Activated naive CD4-positive, alpha-beta T cell treated with anti-CD3 and anti-CD28 coated beads for 36 hours (primary cell): ENCODE measurements at places on chromosomes 4 and X. TPM values are rescaled to one million over a fixed set of nuclear protein-coding genes. Genes with fewer than 3 reads are reported as not detected.
A peak's percentile ranks its signal among the peaks of the same experiment; 100 is the strongest.

DNA sequence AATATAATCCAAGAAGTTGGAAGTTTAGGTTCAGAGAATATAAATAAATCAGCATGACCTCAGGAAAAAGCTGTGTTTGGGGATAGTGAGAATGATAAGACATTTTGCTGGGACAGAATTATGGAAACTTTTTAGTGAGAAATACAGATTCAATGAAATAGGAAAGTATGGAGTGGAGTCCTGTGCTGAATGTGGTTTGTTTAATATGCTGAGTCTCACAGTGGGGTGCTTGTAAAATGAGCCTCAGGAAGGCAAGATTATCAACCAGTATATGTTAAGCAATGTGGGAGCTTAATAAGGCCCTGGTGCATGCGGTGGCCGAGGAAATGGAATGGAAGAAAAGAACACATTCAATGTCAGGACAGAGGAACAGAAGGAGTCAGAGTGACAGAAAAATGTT lies 1554.7 kb upstream of the TENM3 start:
- no peaks in the 10 kb centered on the region for H3K36me3 ChIP-seq
- no peak overlapping the region for H3K4me3 ChIP-seq
- no peak for DNase-seq
- no peak overlapping the region for H3K27ac ChIP-seq
- H3K27me3 ChIP-seq, result no peaks in the 10 kb centered on the region

- H3K36me3 ChIP-seq, result peaks cover 4% of the 10 kb centered on the region
- no peak overlapping the region for H3K27ac ChIP-seq
- H3K4me3 ChIP-seq, result no peak overlapping the region
- H3K27me3 ChIP-seq, result no peaks in the 10 kb centered on the region
- no peak for DNase-seq
These were observed 72.6 kb downstream of the SMARCA5 start for GRCh38 chr4:143586080-143586479.

TNMD gene
- total RNA-seq, result not detected

MAGED4B gene
- total RNA-seq, result 0.44 TPM

DNA sequence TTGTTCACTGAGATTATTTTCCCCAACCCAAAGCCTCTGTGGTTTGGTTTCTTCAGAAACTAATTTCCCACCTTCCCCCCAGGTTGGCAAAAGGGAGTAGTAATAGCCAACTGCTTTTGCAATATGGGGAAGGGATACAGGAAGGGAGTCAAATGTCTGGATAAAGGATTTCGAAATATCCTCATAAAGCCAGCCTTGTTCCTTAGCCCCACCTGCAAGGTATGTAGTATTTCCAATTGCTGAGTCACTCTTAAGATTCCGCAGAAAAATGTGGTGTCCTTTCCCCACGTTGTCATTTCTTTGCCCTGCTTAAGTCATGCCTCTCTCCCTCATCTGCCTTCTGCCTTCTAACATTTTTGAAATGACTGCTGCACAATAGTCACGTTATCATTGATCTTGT lies 138.8 kb upstream of the DCAF8L1 start:
- H3K27me3 ChIP-seq, result no peaks in the 10 kb centered on the region
- no peak overlapping the region for H3K4me3 ChIP-seq
- no peaks in the 10 kb centered on the region for H3K4me1 ChIP-seq
- H3K36me3 ChIP-seq, result no peaks in the 10 kb centered on the region
- H3K27ac ChIP-seq, result no peak overlapping the region
- no peak for DNase-seq

GRCh38 chr4:32631831-32632230 lies 1911.7 kb downstream of the PCDH7 start:
- no peaks in the 10 kb centered on the region for H3K36me3 ChIP-seq
- H3K4me1 ChIP-seq, result no peaks in the 10 kb centered on the region
- H3K4me3 ChIP-seq, result no peak overlapping the region
- no peak for DNase-seq
- no peak overlapping the region for H3K27ac ChIP-seq

DNA sequence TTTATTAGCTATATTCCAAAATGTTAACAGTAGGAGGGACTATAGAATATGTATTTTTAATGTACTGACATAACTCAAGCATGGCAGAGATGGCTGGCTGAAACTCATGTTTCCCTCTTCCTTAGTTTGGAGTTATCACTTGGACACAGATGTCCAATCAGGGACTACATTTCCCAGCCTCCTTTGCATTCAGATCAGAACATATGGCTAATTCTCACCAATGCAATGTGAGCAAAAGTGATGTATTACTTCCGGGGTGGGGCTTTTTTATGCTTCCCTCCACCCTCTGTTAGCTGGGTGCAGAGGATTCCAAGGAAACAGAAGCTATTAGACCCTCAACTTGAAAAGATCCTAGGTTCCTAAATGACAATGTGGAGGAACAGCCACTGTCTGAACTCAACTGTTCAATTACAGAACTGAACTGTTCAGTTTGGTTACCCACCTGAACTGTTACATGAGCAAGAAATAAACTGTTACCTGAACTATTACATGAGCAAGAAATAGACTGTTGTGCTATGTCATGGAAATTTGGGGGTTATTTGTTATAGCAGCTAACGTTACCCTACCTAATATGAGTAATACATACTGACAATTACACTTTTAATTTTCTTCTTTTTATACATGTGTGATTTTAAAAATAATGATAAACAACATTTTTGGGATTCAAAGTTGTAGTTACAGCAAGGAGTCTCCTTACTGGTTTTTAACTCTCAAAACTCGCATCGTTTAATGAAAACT lies 29.6 kb upstream of the ERVMER34-1 start:
- H3K27me3 ChIP-seq, result peaks cover 14% of the 10 kb centered on the region
- no peak overlapping the region for H3K4me3 ChIP-seq
- no peaks in the 10 kb centered on the region for H3K36me3 ChIP-seq
- no peaks in the 10 kb centered on the region for H3K4me1 ChIP-seq

GRCh38 chr4:7244751-7245320 lies 52.5 kb downstream of the SORCS2 start:
- H3K4me1 ChIP-seq, result no peaks in the 10 kb centered on the region
- no peak for DNase-seq
- H3K27me3 ChIP-seq, result peaks cover 2% of the 10 kb centered on the region
- H3K36me3 ChIP-seq, result no peaks in the 10 kb centered on the region

- peaks cover 18% of the 10 kb centered on the region for H3K36me3 ChIP-seq
- peak overlapping the region; percentile 97 for H3K4me3 ChIP-seq
- peak overlapping the region; percentile 88 for H3K27ac ChIP-seq
These were observed 408 bp downstream of the TMEM33 start for GRCh38 chr4:41935652-41936021.

DNA sequence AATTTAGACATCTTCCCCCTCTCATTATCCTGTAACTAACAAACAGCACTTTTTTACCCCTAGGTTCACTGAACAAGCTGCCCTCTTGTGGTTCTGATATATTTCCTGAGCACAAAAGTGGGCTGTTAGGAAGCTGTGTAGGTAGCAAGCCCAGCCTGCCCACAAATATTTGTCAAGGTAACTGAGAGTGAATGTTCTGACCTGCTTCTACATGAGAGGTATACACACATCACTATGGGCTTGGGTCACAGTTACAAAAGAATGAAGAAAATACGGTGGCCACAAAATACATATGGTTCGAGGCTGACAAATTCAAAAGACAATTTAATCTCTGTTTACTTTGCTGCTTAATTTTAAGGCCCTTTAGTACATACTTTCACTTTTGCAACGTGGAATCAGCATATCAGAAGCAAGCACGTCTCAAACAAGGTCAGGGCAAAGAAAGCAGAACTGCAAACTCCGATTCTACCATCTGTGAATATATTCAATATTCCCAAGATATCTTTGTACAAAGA lies 78.7 kb downstream of the RBM47 start:
- H3K27ac ChIP-seq, result peak overlapping the region; percentile 55
- no peaks in the 10 kb centered on the region for H3K36me3 ChIP-seq
- no peaks in the 10 kb centered on the region for H3K27me3 ChIP-seq
- peak; percentile 34 for DNase-seq

ZNF711 gene
- total RNA-seq, result 1.0 TPM

MTNR1A gene
- total RNA-seq, result not detected

DNA sequence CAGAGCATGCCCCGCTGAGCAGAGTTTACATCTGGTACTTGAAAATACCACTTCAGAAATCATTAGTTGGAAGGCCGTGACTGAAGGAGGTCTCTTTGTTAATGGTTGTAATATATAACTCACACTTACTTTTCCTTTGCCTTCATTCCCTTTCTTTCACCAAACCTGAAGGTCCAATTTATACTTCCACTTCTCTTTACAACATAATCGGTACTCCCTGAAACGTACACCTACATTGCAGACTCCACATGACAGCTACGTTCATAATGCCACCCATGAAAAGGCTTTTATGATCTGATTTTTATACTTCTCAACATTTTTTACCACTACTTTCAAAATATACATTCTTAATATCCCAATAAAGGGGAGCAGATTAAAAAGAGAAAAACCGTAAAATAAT lies 298.7 kb downstream of the C4orf33 start:
- H3K4me1 ChIP-seq, result no peaks in the 10 kb centered on the region
- H3K36me3 ChIP-seq, result no peaks in the 10 kb centered on the region
- H3K27ac ChIP-seq, result no peak overlapping the region
- H3K4me3 ChIP-seq, result no peak overlapping the region
- no peak for DNase-seq
- H3K27me3 ChIP-seq, result no peaks in the 10 kb centered on the region
